ENCODE measurements at places on chromosomes 11 and 22.

DNA sequence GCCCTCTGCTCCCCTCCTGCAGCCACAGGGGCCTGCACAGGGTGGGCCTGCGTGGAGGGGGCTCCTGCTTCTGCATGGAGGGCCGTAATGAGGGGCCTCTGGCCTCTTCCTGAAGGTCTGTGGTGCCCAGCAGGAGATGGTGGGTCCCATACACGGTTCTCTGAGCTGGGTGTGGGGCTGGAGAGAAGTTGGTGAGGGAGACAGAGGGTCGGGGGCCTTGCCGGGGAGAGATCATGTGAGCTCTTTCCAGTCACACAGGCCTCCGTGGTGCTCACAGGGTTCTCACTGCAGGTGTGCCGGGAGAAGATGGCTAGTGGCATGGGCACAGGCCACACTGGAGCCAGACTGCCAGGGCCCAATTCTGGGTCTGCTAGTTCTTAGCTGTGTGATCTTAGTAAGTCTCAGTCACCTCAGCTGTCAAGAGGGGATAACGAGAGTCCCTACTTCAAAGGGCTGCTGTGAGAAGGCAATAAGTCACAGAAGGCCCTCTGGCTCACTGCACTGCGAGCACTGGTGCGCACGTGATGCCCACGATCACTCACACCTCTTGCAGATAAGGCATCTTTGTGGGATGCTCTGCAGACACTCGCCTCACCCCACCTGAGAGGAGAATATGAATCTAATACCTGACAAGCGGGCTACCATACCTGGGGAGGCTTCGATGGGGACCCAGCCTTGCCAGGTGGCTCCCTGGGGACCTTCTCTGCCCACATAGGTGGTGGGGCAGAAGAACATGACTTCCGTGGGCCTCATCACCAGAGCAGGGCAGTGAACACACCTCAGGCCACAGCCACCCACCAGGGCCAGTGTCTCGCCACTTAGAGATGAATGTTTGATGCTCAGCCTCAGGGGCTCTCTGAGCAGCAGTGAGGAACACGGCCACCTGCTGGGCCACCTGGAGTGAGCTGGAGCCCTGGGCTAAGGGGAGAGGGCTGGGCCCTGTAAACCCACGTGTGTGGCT is 14.5 kb downstream of the KCNC1 start:
- DNase-seq: no peak

- DNase-seq: no peak
Observed at GRCh38 chr11:416757-417621, 2.2 kb upstream of the SIGIRR start.

DNA sequence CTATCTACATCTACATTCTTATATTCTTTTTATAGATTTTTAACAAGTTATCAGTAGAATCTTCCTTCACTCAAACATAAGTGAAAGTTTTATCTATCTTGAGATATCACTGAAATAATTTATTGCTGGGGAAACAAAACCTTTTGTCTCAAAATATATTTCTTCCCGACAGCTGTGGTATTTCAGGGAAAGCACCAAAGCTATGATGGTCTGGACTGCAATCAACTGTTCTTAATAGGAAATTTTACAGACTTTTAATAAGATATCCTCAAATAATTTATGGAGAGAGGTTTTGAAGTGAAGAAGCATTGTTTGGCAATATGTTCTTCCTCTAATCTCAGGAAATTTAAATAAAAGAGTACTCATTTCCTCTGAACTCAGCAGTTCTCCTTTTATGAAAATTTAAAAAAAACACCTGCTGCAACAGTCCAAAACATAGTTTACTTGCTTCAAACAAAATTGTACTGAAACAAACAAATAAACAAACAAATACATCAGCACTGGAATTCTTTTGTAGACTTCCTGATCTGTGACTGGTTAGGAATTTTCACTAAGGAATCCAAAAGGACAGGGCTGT is 33.9 kb upstream of the EIF3M start:
- no peak for DNase-seq

DNA sequence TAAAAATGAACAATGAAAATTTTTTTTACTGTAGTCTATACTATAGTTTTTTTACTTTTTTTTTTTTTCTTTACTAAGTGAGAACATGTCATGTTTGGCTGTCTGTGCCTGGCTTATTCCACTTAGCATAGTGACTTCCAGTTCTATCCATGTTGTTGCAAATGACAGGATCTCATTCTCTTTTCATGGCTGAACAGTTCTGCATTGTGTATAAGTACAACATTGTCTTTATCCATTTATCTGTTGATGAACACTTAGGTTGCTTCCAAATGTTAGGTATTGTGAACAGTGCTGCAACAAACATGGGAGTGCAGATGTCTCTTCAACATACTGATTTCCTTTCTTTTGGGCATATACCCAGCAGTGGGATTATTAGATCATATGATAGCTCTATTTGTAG is 88.1 kb upstream of the CCDC90B start:
- DNase-seq: no peak

GRCh38 chr11:23680488-23681230 is 816.2 kb upstream of the LUZP2 start:
- DNase-seq: no peak

DNA sequence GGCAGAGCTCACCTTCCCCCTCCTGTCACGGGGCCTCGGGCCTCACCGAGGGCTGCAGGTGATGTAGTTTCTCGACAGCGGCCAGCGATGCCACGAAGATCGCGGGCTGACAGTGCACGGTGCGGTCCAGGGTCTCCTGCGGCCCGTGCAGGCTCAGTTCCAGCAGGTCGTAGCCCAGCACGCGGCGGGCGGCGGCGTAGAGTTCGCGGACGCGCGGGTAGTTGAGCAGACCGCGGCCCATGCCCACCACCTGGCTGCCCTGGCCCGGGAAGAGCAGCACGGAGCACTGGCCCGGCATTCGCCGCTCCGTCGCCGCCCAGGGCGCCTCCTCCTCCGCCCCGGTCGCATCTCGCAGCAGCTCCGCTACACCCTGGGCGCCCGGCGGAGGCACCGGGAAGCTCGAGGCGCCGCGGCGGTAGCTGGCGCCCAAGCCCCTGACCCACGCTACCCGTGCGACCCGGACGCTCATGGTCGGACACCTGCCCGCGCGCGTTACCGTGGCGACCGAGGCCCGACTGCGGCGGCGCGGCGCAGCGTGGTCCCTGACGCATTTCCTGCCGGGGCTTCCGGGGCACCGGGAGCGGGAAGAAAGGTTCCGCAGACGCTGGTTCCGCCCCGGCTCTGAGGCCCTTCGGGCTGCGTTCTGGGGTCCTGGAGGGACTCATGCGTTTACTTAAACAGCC is at the start of gene MCAT:
Gene MCAT (minus strand): TSS at position 519 of the 683 bp plus-strand sequence. CDS start 50 bp downstream, at position 469.
- peak; percentile 89 for DNase-seq

GRCh38 chr11:88414981-88415413 is 77.5 kb upstream of the CTSC start:
- no peak for DNase-seq

- DNase-seq: no peak
Observed at GRCh38 chr22:31876156-31876920, 68.0 kb upstream of the YWHAH start.

All from caudate nucleus (tissue), 63 donors.